ENCODE measurements at places on chromosomes 6 and 20. TPM values are rescaled to one million over a fixed set of nuclear protein-coding genes. Genes with fewer than 3 reads are reported as not detected.

DNA sequence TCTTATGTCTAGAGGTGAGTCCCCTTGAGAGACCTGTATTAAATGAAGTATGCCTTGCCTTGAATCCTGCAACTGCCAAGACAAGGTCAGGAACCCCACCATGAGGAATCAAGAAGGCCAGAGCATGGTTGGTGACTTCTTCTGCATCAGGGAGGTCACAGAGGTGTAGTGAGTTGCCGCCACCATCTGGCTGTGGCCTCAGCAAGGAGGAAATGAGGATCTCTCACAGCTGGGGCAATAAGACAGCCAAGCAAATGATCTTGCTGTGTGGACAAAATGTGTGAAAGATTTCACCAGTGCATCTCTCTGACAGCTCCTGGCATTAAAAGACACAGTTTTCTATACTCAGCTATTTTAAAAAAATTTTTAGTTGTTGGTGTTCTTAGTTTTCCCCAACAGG is 611.0 kb downstream of the DOK5 start:
- ATAC-seq: no peak

The ZSCAN23 gene
- total RNA-seq: 11.5 TPM

The OSER1 gene
- total RNA-seq: 33.7 TPM

The SPTLC3 gene
- 0.04 TPM for total RNA-seq

Data from motor neuron (in vitro differentiated cells).